ENCODE measurements at places on chromosomes 11 and 22. TPM values are rescaled to one million over a fixed set of nuclear protein-coding genes. Genes with fewer than 3 reads are reported as not detected.

LMO2 gene
- 3.4 TPM for total RNA-seq

FERMT3 gene
- 3.8 TPM for total RNA-seq

MYBPC3 gene
- total RNA-seq = 0.07 TPM

DSCAML1 gene
- total RNA-seq = 0.90 TPM

DNA sequence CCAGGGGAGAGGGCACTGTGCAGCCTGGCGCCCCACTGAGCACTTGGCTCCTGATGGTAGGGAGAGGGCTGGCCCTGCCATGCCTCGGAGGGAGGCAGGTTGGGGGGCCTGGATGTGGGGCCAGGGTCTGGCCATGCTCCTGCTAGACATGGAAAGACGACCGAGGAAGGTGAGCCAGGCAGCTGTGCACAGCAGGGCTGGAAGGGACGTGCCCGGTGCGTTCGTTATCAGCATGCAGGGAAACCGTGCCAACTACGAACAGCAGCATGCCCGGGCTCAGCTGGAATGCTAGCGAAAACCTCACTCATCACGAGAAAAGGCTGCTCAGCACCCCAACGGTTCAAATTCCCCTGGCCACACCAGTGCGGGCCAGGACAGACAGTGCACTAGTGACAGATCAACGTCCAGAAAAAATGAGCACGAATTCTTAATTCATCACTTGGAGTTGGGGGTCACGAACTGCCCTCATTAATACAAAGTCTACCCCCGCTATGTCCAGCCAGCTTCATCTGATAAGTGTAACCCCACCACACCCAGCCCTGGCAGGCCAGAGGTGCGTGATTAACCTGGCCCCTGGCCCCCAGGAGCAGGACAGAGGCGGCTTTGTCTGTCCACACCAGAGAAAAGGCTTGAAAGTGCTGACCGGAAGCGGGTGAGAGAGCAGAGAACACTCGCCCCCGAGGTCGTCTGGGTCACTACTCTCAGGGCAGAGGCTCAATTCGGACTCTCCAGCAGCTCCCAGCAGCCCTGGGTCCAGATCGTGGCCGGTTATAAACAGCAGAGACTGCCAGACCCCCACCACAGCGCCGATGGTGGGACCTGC is 84.2 kb downstream of the CELSR1 start:
- no peaks in the 10 kb centered on the region for H3K4me1 ChIP-seq
- no peak for DNase-seq
- H3K36me3 ChIP-seq = no peaks in the 10 kb centered on the region
- H3K27ac ChIP-seq = no peak overlapping the region
- H3K4me3 ChIP-seq = no peak overlapping the region
- no peaks in the 10 kb centered on the region for H3K27me3 ChIP-seq

DNA sequence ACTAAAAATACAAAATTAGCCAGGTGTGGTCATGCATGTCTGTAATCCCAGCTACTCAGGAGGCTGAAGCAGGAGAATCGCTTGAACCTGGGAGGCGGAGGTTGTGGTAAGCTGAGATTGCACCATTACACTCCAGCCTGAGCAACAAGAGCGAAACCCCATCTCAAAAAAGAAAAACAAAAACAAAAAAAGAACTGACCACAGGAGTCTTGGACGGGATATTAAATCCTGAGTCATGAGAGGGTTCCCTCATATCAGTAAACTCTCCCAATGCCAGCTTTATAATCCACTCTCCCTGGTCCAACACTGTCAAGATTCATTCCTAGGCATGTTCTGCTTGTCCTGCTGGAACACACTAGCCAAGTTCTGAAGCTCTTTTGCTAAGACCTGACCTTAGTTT is 61.5 kb upstream of the EP300 start:
- no peak overlapping the region for H3K4me3 ChIP-seq
- no peaks in the 10 kb centered on the region for H3K36me3 ChIP-seq
- DNase-seq = no peak
- H3K27me3 ChIP-seq = no peaks in the 10 kb centered on the region

DNA sequence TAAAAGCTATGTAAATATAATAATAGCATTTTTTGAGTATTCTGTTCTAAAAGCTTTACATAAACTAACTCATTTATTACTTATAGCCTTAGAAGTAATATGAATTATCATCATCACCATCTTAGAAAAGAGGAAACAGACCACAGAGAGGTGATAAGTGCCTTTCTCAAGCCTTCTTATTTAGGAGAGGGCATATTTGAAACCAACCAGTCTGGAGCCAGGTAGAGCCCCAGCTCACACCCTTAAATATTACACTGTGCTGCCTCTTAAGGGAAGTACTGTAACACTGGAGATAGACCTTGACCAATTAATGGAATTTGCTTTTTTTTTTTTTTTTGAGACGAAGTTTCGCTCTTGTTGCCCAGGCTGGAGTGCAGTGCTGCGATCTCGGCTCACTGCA is 2.3 kb downstream of the BCO2 start:
- H3K27me3 ChIP-seq = no peaks in the 10 kb centered on the region
- no peaks in the 10 kb centered on the region for H3K4me1 ChIP-seq
- H3K27ac ChIP-seq = no peak overlapping the region
- DNase-seq = no peak
- no peaks in the 10 kb centered on the region for H3K36me3 ChIP-seq
- H3K4me3 ChIP-seq = no peak overlapping the region

- no peaks in the 10 kb centered on the region for H3K36me3 ChIP-seq
- no peak overlapping the region for H3K27ac ChIP-seq
- H3K4me3 ChIP-seq = no peak overlapping the region
- no peaks in the 10 kb centered on the region for H3K4me1 ChIP-seq
- DNase-seq = no peak
These were observed 89.2 kb upstream of the CRTAM start for GRCh38 chr11:122749005-122749687.

GRCh38 chr11:112797648-112798293 is 163.4 kb upstream of the NCAM1 start:
- H3K27ac ChIP-seq = peak overlapping the region; percentile 92
- DNase-seq = peak; percentile 76
- H3K36me3 ChIP-seq = no peaks in the 10 kb centered on the region
- H3K4me1 ChIP-seq = peaks cover 54% of the 10 kb centered on the region
- H3K27me3 ChIP-seq = no peaks in the 10 kb centered on the region

- H3K27ac ChIP-seq = no peak overlapping the region
- peaks cover 5% of the 10 kb centered on the region for H3K4me1 ChIP-seq
- no peak for DNase-seq
- no peak overlapping the region for H3K4me3 ChIP-seq
- H3K27me3 ChIP-seq = no peaks in the 10 kb centered on the region
- H3K36me3 ChIP-seq = peaks cover 8% of the 10 kb centered on the region
These were observed 215.1 kb downstream of the TMEM135 start for GRCh38 chr11:87252869-87253268.

GRCh38 chr11:131693756-131694155 is 323.3 kb downstream of the NTM start:
- DNase-seq = no peak
- H3K4me1 ChIP-seq = peaks cover 9% of the 10 kb centered on the region
- no peaks in the 10 kb centered on the region for H3K36me3 ChIP-seq
- H3K27me3 ChIP-seq = peaks cover 48% of the 10 kb centered on the region
- no peak overlapping the region for H3K4me3 ChIP-seq

- DNase-seq = no peak
- no peak overlapping the region for H3K4me3 ChIP-seq
- no peaks in the 10 kb centered on the region for H3K27me3 ChIP-seq
- no peaks in the 10 kb centered on the region for H3K36me3 ChIP-seq
- H3K4me1 ChIP-seq = peaks cover 27% of the 10 kb centered on the region
These were observed 90.9 kb downstream of the PAX6 start for GRCh38 chr11:31720225-31720624.

DNA sequence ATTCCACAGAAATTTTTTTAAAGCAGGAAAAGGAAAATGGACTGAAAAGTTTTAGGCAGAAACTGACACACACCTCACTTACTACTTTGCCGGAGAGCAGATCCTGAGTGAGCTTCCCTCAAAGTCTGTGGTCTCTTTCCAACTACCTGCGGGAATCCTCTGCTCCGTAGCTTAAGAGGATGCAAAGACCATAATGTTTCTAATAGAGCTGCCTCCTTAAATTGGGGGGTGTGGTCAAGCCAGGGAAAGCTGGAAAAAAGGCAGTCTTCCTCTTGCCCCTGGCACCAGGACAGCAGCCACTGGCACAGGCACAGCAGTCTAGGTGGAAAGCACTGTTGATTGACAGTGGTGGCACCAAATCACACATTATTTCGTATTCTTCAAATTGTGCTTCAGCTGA is at the start of gene ETS1:
Gene ETS1 (minus strand): TSS at position 144 of the 400 bp plus-strand sequence. CDS start 14,428 bp downstream, outside the sequence.
- H3K4me1 ChIP-seq = peaks cover 67% of the 10 kb centered on the region
- H3K36me3 ChIP-seq = 0 out of 2 replicates have a peak, but pooled peaks cover 2% of the 10 kb centered on the region
- peak within 1 kb of the TSS; percentile 78 for H3K27ac ChIP-seq
- peaks cover 5% of the 10 kb centered on the region for H3K27me3 ChIP-seq
- DNase-seq = no peak

- no peak overlapping the region for H3K27ac ChIP-seq
- DNase-seq = no peak
- peaks cover 24% of the 10 kb centered on the region for H3K36me3 ChIP-seq
These were observed 78.3 kb downstream of the EMSY start for GRCh38 chr11:76523147-76523546.

DNA sequence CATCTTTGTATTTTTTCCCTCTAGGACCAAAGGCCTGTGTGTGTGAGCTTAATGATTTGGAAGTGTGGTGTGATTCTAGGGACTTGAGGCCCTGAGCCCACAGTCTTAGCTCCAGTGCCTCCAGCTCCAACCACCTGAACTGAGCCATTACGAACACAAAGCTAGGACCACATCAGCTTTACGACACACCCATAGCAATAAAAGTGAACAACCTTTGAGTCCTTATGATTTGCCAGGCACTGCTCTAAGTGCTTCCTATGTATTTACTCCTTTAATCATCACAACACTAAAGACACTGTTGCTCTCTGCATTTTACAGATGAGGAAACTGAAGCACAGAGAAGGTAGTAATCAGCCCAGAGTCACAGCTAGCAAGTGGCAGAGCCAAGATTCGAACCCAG is 126.4 kb downstream of the EHF start:
- no peak for DNase-seq
- no peaks in the 10 kb centered on the region for H3K4me1 ChIP-seq
- no peaks in the 10 kb centered on the region for H3K27me3 ChIP-seq

DNA sequence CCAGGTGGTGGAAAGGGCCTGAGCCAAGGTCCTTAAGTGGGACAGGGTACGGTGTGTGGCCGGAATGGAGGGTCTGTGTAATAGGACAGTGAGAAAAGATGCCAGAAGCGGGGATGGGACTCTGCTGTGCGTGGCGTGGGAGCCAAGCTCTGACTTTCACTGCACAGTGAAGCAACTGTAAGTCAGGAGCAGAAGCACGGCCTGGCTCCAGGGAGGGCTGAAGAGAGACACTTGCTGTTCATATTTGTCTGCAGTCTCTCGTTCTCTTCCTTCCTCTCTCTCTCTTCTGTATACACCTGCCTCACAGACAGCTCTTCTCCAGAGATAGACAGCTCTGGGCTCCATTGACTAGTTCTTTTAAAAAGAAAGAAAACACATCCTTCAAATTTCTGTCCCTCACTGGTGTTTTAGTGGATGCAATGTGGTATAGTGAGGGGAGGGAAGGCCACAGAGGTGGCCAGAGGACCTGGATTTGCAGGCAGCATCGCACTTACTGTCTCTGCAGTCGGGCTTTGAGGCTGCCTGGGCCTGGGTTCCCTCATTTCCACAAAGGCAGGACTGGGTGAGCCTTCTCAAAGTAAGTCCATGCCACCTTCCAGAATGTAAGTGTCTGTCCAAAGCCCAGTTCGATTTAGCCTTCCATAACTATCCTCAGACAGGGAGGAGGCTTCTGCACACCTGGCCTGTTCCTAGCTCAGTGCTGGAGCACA is 2.1 kb downstream of the IL17RA start:
- peaks cover 29% of the 10 kb centered on the region for H3K4me1 ChIP-seq
- H3K36me3 ChIP-seq = no peaks in the 10 kb centered on the region
- peaks cover 34% of the 10 kb centered on the region for H3K27me3 ChIP-seq
- no peak for DNase-seq
- peak overlapping the region; percentile 71 for H3K4me3 ChIP-seq
- H3K27ac ChIP-seq = no peak overlapping the region

DNA sequence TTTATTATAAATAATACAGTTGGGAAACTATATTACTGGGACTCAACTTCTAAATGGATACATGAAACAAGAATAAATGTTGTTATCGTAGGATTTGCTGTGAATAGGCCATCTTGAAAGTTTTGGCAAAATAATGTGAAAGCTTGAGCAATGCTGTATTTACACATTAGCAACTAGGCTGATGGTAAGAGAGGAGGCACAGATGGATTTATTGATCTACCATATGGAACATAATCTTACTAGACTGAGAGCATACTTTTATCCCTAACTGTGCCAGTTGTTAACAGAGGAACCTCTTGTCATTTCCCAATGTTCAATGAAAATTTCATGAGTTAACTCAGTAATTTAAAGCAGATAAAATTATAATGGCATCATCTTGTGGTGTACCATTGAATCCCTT is 22.8 kb downstream of the APIP start:
- no peak for DNase-seq
- H3K4me3 ChIP-seq = no peak overlapping the region
- no peak overlapping the region for H3K27ac ChIP-seq
- H3K27me3 ChIP-seq = peaks cover 3% of the 10 kb centered on the region

DNA sequence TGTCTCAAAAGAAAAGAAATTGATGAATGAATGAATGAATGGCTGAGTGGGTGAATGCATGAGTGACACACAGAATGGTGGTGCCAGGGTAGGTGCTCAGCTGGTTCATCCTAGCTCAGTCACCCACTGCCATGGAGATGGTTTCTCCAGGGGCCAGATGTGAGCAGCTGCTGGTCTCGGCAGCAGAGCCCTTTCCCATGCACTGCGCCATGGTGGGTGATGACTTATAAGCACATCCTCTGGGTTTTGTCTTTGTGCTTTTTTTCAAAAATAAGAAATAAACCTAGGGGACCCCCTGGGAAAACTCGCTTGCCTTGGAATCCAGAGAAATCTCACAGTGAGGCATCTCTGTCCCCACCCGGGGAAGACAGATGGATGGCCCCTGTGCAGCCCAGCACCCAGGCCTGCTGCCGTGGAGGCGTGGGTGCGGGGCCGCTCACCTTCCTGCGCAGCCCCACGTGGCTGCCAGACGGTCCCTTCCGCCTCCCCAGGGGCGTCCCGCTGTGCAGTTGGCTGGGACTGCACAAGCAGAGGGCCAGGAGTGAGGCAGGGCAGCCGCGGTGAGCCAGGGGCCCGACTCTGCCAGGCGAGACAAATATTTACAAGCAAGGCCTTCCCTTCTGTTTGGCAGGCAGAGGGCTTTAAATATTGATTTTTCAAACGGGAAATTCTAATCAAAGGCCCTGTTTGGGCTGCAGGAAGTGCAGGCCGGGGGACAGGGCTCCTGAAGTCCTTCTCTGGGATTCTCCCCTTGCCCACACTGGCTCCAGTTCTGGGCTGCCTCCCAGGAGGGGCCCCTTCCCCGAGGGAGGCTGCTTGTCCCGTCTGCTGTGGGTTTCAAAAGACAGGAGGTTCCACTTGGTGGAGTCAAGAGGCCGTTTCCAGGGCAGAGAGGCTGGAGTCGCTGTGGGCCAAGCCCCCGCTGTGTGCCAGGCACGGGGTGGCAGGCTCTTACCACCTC is 24.3 kb downstream of the MPPED1 start:
- H3K27me3 ChIP-seq = peaks cover 3% of the 10 kb centered on the region

- H3K4me3 ChIP-seq = no peak overlapping the region
- no peaks in the 10 kb centered on the region for H3K36me3 ChIP-seq
- H3K27me3 ChIP-seq = peaks cover 24% of the 10 kb centered on the region
These were observed 27.2 kb downstream of the TMPRSS6 start for GRCh38 chr22:37082251-37082873.

- H3K4me3 ChIP-seq = no peak overlapping the region
- DNase-seq = no peak
- 0 out of 2 replicates have a peak overlapping the region, but pooled peaks have one; percentile 28 for H3K27ac ChIP-seq
- H3K4me1 ChIP-seq = no peaks in the 10 kb centered on the region
These were observed 36.9 kb upstream of the MAPK1 start for GRCh38 chr22:21904250-21904789.
